Activated gamma-delta T cell treated with anti-CD3 and anti-CD28 coated beads, Interleukin-2, amount 50 U/mL, for 16 hours (primary cell): ENCODE measurements at places on chromosomes 2 and 18.

DNA sequence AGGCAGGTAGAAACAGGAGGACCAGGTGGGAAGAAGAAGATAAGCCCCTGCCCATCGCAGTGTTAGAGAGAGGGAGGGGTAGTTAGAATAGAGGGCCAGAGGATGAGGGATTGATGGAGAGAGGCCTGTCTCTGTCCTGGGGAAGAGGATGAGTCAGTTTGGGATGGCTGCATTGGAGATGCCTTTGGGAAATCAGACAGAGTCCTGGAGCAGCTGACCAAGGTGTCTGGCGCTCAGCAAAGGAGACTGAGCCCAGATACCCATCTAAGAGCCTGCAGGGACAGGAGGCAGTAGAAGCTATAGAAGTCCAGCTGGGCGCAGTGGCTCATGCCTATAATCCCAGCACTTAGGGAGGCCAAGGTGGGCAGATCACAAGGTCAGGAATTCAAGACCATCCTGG, 177.8 kb upstream of the HAAO start:
- no peak for DNase-seq

GRCh38 chr2:142314164-142314563, 183.3 kb upstream of the LRP1B start:
- DNase-seq, result no peak

- DNase-seq, result no peak
These were observed 52.4 kb downstream of the ADI1 start for GRCh38 chr2:3466966-3467365.

- DNase-seq, result no peak
These were observed 50.7 kb upstream of the ARL5A start for GRCh38 chr2:151878655-151879563.
